ENCODE measurements at places on chromosomes 2 and 18.

GRCh38 chr2:86037795-86038192 lies 67.9 kb downstream of the POLR1A start:
- DNase-seq = no peak

DNA sequence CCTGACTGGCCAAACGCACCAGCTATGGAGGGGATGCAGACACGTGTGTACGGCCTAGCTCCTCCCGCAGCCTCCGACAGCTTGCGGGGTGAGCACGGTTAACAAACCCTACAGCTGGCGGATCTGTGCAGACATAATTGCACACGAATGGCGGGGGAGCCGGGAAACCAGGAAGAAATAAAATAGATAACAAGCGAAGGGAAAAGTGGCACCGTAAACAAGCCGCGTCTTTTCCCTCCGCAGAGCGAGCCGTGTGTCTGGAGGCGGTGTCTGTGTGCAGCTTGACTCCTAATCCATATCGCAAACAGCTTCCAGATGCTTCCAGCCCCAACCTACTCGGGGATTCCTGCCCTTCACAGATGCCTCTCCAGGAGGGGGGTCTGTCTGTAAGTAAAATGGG lies 853.1 kb upstream of the SALL3 start:
- DNase-seq = no peak

DNA sequence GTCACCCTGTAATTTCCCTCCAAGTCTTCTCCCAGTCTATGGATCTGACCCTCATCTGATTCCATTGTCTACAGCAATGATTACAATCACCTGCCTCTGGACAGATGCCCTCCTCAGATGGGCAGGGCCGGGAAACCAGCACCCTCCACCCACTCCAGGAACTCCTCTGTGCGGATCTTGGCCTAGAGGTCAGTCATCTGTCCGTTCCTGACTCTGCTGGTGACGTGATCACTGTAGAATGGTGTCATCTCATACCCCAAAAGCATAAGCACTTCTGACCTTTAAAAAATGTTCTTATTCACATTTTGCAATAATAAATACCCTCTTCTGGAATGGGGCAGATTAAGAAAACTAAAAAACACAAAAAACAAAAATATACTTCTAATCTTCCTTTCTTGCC lies 29.5 kb upstream of the BZW1 start:
- DNase-seq = no peak

GRCh38 chr18:63523660-63524059 lies 18.5 kb upstream of the SERPINB12 start:
- DNase-seq = no peak

- DNase-seq = no peak
Observed at GRCh38 chr2:188952901-188953300, 21.3 kb upstream of the COL3A1 start.

DNA sequence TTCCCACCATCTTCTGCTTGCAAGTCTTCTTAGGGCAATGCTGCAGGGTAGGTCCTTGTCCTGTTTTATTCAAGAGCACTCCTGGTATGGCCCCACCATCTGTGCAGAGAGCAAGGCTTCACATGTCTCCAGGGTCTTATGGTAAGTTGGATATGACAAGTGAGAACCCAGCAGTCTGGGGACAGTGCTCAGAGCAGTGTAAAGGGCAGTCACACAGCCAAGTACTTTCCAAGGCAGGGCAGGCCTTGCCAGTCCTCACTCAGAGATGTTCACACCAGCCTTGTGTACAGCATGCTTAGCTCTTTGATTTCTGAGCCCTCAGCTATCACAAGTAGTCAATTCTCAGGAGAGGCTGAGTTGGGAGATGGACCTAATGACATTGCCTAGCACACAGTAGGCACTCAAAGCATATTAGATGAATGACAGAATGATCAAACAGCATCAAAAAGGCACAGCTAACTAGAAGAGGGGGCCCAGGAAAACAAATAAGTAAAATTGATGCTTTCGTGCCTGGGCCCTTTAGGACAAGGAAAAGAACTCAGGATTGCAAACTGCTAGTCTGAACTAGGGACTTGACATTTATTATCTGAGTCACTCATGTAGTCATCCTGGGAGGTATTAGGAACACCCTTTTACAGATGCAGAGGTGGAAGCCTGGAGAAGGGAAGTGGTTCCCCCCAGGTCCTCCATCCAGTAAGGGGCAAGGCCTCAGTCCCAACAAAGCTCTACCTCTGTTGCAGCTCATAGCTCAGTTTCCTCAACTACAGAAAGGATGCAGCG lies 86.7 kb upstream of the CTAGE1 start:
- DNase-seq = no peak

All from stimulated activated naive CD4-positive, alpha-beta T cell (primary cell).